Bone marrow (tissue), 2 donors: ENCODE measurements at places on chromosomes 6 and 20.

GRCh38 chr20:33676652-33677645 lies 2.7 kb upstream of the NECAB3 start:
- no peak for DNase-seq

GRCh38 chr6:23659125-23659524 lies 466.9 kb upstream of the NRSN1 start:
- DNase-seq: no peak

DNA sequence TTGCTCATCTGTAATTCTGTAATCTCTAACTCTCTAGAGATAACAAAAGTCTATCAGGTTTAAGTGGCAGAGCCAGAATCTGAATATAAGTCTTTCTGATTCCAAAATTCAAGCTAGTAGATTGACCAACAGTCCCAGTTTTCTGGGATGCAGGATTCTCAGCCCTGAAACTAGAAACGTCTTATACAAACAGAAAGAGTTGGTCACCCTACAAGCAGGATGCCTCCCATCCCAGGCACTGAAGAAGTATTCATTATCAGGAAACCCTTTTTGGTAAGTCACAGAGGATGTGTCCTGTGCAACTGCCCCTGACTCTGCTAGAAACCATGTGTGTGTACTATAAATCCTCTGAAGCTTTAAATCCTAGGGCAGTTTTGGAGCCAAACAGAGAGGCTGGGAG lies 135.0 kb downstream of the CARMIL1 start:
- no peak for DNase-seq

GRCh38 chr6:26592649-26593048 lies 4.1 kb upstream of the ABT1 start:
- DNase-seq: no peak

- no peak for DNase-seq
Observed at GRCh38 chr6:170212956-170213636, 77.8 kb downstream of the DLL1 start.

- DNase-seq: no peak
Observed at GRCh38 chr6:112622036-112622435, 274.9 kb downstream of the RFPL4B start.

- DNase-seq: no peak
Observed at GRCh38 chr6:73779943-73780342, 83.9 kb downstream of the CD109 start.

- DNase-seq: no peak
Observed at GRCh38 chr20:59342023-59342957, 41.9 kb downstream of the EDN3 start.

- DNase-seq: no peak
Observed at GRCh38 chr6:163288915-163289314, 125.6 kb upstream of the QKI start.
